ENCODE measurements at places on chromosomes 5 and 9.

- no peak for DNase-seq
Measured at GRCh38 chr9:34550016-34550680, 27.4 kb upstream of the ENHO start.

DNA sequence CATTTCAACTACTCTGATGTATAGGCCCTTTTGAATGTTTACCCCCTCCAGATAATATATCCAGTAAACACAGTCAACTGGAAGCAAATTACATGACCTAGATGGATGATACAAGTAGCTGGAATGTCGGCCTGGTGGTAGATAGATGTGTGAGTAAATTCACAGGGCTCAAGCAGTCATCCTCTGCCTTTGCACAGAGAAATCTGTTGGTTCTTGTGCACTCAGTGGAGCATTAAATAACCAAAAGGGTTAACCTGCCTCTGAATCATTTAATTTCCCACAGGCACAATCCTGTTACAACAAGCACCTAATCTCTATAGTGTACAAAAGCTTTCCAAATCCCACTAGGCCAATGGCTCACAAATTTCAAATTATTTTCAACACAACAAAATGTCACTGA lies 668.3 kb downstream of the DNAH5 start:
- no peak for DNase-seq

DNA sequence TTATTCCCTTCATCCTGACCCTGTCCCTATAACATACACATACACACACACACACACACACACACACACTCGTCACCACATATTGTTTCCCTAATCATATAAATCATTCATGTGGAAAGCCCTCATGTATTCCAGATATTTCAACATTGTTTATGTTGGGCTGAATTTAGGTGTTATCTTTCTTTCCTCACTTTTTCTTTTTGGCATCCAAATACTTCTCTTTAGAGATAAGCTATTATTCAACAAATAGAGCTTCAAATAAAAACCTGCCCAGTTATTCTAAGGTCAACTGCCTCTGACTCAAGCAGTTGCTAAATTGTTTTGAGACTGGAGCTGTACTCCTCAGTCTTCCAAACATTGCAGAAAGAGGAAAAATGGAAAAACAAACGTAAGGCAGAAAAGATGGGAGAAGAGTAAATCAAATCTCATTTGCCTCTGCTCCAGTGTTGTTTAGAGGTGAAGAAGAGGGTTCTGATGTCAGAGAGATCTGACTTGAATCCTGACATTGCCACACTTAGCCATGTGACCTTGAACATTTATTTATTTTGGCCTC lies 215.7 kb downstream of the GAS1 start:
- DNase-seq = no peak

DNA sequence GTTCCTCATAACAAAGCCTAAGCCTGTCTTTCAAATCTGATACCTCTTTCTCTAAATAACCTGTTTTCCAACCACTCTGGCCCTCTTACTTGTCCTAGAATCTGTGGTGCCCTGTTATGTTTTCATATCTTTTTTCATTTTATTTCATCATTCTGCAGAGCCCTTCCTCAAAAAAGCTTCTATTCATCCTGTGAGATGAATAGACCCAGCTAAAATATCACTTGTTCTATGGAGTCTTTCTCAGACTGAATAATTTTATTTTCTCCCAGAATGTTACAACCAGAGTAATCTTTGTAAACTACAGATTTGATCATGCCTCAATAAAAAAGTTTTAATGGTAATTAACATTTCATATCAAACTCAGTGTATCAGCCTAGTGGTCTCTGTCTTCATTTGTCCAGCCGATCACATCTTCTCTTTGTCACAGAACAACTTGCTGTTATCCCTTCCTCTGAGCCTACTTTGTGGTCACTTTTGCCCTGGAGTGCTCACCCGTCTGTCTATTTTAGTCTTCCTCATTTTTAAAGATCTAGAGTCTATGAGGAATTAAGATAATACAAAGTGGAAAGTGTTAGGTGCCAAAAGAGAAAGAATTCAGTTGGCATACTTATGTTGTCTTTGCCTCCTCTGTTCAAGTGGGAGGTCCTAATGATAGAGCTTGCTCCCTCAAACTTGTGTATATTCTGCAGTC lies 77.8 kb downstream of the ZCCHC7 start:
- no peak for DNase-seq

- no peak for DNase-seq
Measured at GRCh38 chr5:168714046-168714445, 134.9 kb upstream of the PANK3 start.

- DNase-seq = no peak
Measured at GRCh38 chr9:120830151-120830550, 12.6 kb downstream of the PSMD5 start.

GRCh38 chr5:5666369-5666768 lies 243.9 kb downstream of the ICE1 start:
- DNase-seq = no peak

DNA sequence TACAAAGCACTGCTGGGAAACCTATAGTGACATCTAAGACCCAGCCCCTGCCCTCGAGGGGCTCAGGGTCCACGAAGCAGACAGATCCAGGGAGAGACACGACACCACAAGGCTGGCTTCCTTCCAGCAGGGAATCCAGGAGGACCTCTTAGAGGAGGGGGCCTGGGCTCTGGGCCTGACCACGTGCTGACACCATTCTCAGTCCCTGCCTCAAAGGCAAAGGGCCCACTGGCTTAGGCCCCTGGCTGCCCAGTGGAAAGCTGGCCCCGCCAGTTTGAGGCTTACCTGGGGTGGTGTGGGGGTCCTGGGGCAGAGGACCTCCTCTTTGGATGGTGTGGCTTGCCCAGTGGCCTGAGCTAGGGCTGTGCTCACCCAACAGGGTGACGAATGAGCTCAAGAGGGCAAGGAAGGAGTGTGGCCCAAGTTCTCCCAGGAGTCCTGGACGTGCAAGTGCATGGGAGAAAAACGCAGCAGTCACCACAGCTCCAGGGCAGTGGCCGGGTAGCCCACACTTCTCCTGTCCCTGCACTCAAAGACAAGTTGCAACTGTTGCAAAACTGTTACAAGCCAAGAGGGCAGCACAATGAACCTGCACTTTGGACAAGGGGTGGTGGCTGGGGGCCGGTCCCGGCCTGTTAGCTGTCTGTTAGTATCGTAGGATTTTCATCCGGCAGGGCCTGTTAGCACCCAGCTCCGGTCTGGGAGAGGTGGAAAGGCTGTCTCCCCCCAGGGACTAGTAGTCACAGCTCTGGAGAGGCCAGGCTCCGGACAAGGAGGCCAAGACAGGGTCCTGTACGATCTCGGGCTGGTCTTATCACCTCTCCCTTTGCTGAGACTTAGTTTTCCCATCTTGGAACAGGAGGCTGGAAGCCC lies 1.5 kb upstream of the SARDH start:
- DNase-seq = no peak

DNA sequence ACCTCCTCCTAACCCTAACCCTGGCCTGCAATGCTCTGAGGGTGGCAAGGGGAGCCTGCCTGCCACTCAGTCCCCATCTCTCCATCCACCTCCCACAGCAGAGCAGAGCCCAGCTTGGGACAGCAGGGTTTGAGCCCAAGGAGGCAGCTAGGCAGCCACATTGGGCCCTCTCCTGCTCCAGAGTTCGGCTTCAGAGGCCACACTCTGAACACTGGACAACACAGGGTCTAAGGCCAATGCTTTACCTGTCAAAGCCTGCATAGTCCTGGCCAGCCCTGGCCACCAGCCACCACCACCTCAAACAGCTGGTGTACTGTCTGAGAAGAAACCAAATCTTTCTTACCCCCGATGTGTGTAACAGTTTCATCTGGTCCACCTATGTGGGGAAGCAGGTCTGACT lies 5.2 kb downstream of the BICD2 start:
- DNase-seq = no peak

DNA sequence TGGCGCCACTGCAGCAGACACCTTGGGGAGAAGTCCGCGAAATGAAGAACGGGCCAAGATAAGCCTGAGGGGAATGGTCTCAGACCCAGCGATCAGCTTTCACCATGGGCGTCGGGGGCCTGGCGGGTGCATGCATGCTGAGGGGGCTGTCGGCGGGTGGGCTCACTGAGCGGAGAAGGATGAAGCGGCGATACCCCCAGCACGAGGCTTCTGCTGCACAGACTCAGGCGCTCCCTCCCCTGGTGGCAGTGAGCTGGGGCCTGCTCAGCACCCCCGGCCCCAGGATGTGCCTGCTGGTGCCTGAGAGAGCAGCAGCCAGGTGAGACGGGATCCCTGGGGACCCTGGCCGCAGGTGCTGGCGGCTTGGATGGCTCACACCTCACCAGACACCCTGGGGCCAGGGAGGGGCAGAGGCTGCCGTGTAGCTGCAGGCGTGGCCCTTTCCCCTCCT lies 31.2 kb downstream of the CEP72 start:
- no peak for DNase-seq

DNA sequence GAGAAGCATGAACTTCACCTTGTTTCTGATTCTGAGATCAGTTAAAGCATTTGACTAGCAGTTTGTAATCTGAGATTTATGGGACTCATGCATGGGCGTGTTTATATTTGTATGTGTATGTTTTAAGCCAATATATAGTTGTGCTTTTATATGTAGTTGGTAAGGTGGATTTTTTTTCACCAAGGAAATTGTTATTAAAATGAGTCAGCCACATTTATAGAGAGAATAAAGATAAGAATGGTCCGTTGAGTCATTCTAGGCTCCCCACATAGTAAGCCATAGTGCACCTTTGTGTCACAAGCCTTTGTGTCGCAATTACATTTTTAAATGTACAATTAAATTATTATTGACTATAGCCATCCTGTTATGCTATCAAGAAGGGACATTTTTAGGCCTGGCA lies 89.0 kb downstream of the NLN start:
- DNase-seq = no peak

GRCh38 chr9:131275332-131276093 lies 797 bp downstream of the FAM78A start:
- DNase-seq = no peak

DNA sequence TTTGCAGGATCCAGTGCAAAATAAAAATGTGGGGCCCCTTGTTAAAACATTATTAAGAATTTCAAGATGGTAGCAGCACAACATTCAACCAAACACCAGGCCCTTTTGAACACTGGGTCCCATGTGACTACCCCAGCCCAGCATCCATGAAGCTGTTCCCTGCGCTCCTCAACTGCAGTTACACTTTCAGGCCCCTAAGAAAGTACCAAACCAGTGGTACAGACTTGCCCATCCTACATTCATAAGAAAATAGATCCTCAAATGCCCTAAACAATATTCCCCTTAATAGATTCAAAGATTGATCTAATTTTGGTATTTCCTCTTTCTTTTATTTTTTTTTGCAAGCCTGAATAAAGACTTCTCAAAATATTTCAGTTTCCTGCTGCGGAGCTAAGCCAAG lies 201.7 kb downstream of the EFNA5 start:
- DNase-seq = no peak

DNA sequence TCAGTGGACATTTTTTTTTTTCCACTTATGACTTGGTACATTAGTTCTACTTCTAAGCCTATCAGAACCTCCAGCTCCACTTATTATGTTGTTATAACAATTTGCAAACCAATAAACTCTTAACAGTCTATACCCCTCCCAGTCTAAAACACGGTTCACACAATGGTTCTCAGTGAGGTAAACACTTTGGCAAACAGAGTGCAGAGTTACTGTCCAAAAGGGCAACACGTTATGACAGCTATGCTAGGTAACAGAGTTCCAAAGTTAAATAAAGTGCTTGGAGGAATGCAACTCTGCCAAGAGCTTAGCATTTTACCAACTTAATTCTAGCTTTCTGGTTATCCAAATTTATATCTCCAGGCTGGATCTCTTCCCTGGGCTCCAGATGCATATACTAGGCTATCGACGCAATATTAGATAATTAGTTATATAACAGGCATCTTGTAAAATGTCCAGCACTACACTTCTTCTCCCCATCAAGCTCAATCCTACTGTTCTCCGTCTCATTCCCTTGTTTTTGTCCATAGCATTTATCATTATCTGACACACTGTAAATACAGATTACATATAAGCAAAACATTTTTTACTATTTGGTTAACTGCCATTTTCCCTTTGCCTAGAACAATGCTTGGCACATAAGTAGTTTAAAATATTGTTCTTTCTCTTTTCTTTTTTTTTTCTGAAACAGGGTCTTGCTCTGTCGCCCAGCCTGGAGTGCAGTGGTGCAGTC lies 14.3 kb downstream of the FNBP1 start:
- DNase-seq = no peak

DNA sequence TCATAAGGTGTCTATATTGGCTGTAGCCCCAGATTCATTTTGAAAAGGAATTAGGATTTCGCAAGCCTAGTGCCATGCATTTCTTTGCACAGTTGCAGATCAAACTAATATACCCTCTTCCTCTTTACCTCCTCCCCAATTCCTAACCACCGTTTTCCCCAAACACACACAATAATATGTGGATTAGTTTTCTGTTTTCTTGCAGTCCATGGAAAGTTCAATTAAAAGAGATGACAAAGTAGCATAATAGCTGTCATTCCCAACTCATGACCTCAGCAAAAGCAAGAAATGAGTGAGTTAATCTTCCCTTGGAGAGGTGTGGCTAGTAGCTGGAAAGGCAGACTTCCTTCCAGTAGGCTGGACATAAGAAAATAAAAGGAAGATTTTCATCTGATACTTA lies 349.1 kb downstream of the TMEM232 start:
- DNase-seq = no peak

DNA sequence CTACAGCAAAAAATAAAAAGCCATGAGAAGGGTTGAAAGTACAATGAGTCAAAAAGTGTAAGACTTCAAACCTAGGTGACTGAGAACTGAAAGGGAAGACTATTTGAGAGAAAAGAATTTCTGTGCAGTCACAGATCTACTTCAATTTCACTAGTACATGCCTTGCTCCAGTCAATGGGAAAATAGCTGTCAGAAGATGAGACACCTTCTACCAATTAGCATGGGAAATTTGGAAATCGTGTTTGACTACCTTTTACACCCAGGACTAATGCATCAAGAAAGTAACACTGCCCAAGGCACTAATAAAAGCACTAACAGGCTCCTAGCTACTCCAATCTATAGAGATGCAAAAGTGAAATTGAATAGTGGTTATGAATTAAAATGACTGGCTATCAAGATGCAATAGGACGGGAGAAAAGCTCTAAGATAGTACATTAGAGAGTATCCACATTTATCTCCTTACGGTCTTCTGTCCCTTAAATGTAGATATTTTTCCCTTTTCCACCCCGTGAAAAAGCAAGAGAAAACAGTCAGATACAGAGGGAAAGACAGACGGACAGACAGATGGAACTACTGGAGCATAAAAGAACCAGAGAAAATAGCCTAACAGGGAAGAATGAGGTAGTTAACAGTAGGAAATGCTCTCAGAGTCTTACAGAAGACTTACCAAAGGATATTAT lies 15.2 kb downstream of the ERP44 start:
- DNase-seq = no peak

- DNase-seq = no peak
Measured at GRCh38 chr5:146042628-146043279, 62.6 kb downstream of the PLAC8L1 start.

DNA sequence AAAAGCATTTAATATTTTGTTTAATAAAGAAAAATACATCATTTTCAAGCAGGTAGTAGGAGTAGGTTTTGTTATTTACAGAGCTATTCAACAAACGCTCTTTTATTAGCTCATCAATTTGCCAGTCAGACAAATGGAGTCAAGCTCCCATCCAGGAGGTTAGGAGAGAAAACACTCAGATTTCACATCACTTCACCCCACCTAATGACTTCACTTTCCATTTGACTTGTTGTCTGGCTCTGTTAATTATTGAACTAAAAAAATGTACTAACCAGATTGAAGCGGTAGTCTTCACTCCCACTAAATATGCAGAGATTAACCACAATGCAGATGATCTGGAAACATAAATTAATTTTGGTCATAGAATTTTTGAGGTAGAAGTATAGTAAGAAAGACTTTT lies 193.6 kb upstream of the VCAN start:
- DNase-seq = no peak

- no peak for DNase-seq
Measured at GRCh38 chr5:34735491-34736426, 79.6 kb downstream of the RAI14 start.

Data from CD4-positive, alpha-beta T cell treated with Interleukin-10 for 1 hour (primary cell).